Cortex of kidney (tissue), 1 donor: ENCODE measurements at places on chromosomes 2 and 18.

DNA sequence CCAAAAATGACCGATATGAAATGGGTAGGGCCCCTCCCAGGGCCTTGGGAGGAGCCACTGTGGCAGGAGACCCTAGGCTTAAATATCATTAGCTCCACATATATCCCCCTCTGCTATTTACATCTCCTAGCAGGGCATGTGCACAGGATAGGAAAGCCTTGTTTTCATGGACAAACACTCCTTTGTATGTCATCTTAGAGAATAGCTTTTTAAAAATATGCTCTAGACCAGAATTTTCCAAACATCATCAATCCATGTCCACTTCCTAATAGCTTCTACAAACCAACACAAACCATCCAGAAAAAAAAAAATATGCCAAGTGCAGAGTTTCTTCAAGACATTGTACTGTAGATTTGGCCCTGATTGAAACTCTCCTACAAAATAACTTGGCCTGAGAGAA, 10.8 kb downstream of the DAPL1 start:
- DNase-seq: no peak

- DNase-seq: no peak
Measured at GRCh38 chr2:1571477-1572417, 158.5 kb downstream of the TPO start.

DNA sequence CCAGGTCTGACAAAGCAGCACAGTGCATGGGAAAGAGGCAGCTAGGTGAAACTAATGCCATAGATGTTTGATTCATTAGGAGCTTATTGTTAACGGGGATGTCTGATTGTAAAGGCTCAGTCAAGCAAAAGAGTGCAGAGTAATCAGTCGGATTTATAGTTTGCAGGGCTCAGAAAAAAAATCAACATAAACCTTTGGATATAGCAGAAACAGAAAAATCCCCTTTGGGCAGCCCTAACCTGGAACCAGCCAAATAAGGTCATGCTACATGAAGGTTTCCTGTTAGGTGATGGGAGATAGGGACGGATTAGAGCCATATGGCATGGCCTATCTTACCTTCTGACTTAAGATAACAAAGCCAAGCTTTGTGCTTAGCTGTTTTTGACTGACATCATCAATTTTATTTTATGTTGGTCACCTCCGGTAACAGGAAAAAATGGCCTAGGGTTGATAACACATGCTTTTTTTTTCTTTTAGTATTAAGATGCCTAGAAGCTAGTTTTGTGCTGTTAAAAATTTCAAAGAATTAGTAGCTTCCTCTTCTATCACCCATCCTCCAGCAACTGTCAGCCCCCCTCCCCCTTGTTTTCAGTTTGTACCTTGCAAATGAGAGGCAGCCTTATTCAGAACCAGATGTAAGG, 60.7 kb upstream of the ZEB2 start:
- DNase-seq: no peak

DNA sequence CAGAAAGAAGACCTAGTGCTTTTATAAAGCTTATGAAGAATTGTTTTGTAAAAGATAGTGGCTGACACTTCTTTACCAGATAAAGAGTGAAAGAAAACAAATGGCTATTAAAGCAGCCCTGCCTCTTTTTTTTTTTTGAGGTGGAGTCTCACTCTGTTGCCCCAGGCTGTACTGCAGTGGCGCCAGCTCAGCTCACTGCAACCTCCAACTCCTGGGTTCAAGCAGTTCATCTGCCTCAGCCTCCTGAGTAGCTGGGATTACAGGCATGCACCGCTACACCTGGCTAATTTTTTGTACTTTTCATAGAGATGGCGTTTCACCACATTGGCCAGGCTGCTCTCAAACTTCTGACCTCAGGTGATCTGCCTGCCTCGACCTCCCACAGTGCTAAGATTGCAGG, 12.9 kb downstream of the ARPC2 start:
- DNase-seq: no peak

DNA sequence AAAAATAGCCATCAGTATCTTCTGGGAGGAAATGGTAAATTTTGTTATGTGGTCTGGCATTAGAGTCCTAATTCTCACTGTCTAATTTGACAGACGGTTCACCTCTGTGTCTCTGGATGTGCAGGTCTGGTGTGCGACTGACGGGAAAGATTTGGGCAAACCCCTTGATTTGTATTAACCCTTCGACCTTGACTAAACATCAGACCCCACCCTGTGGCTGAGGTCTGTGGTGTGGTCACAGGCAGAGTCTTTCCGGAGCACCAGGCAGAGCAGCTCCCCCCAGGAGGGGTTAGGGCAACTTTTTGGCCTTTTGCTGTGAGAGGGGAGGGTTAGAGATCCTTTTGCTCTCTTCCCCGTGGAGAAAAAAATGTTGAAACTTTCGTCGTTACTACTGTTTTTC, 6.4 kb downstream of the TWIST2 start:
- no peak for DNase-seq

DNA sequence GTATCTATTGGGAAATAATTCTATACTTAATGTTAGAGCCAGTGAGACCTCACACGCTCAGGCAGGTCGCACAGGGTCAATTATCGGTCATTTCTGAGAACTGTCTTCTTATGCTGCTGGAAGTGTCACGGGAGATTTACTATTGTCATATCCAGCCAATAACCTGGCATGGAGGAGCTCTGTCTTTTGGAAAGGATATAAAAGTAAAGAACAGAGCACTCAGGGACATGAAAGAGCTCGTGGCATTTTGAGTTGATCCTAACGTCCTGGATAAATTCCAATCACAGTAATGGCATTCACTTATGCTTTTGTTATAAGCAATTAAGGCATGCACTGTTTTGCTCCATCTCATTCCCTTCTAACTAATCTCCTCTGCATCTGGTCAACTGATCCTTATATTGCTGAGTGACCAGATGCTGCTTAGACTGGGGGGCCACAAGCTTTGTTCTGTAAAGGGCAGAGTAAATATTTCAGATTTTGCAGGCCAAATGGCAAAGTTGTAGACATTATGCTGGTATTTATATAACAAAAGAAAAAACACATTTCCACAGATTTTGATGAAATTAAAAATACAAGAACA, 453.5 kb upstream of the SMIM21 start:
- no peak for DNase-seq

GRCh38 chr2:206274434-206275311, at the start of gene ZDBF2:
TSS of gene ZDBF2 (plus strand) at chr2:206274663. CDS start at chr2:206281850, 7,187 bp downstream.
- DNase-seq: no peak

DNA sequence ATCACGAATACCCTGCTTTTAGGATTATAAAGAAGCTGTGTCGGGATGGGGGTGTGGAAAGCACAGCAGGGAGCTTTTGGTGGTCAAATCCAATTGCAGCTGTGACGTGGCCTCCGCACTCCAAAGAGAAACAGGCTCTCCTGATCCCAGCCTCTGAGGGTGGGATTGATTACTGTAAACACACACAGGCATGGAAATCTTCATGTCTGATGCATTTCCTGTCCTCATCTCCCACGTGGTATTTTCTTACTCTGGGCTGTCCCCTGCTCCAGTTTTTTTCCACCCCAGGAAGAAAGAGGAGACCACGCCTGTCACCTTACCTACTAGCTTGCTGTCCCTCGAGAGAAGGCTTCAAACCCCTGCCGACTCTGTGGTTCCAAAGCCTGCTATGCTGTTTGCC, 22.7 kb downstream of the RNF152 start:
- DNase-seq: no peak

- DNase-seq: no peak
Measured at GRCh38 chr18:77970814-77971213, 721.2 kb downstream of the GALR1 start.

GRCh38 chr18:78309924-78310323, 669.7 kb upstream of the SALL3 start:
- DNase-seq: no peak

DNA sequence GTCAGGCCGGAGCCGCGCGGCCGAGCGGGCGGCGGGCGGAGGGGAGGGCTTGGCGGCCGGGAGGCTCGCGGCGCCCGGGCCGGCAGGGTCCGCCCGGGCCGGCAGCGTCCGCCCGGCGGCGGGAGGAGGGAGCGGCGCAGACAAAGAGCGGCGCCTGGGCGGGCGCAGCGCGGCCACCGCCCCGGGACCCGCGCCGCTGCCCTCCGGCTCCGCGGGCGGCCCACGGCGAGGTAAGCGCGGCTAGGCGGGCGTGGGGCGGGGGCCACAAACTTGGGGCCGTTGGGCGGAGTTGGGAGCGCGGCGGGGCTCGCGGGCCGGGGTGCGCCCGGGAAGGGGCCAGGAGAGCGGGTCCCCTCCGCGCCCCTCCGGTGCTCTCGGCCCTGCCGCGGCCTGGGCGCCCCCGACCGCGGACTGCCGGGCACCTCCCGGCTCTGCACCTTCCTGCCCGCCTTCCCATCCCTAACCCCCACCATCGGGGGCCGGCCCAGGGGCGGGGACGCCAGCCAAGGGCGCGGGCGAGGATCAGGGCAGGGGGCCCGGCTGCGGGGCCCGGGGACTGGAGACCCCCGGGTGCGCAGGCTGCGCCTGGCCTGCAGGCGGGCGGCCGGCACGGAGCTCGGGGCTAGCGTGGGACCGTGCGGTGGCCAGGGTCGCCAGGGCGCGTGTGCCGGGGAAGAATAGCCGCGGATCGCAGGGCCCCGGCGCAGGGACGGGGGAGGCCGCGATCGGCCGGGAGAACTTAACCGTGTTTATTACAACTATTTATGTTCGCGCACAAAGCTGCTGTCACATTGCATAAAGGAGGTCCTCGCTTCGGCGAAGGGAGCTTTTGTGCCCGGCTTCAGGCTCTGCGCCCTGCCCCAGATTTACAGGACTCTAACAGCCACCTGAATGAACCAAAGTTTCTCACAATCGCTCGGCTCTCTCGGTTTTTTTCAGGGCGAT, at the start of gene NCK2:
Gene NCK2, plus strand, starts transcription at position 4 of the 945 bp plus-strand sequence. CDS start 110,152 bp downstream, outside the sequence.
- DNase-seq: no peak

GRCh38 chr2:55721596-55722215, 28.1 kb upstream of the PNPT1 start:
- no peak for DNase-seq

GRCh38 chr18:75945265-75945933, 517.9 kb upstream of the SMIM21 start:
- DNase-seq: no peak

DNA sequence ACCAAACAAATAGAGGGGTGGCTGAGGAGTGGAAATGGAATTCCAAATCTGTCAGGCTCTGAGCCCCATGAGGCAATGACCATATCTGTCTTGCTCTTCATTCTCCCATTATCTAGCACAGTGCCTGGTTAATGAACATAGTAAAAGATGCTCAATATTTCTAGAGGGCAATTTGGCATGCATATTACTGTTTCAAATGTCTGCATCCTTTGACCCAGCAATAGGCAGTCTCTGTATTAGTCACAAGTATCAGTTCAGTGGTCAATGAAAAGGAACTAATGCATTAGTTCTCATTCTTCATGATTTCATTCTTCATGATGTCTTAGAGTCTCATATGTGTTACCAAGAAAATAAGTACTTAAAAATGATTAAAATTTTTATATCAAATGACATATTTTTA, 28.4 kb upstream of the MALL start:
- DNase-seq: no peak

DNA sequence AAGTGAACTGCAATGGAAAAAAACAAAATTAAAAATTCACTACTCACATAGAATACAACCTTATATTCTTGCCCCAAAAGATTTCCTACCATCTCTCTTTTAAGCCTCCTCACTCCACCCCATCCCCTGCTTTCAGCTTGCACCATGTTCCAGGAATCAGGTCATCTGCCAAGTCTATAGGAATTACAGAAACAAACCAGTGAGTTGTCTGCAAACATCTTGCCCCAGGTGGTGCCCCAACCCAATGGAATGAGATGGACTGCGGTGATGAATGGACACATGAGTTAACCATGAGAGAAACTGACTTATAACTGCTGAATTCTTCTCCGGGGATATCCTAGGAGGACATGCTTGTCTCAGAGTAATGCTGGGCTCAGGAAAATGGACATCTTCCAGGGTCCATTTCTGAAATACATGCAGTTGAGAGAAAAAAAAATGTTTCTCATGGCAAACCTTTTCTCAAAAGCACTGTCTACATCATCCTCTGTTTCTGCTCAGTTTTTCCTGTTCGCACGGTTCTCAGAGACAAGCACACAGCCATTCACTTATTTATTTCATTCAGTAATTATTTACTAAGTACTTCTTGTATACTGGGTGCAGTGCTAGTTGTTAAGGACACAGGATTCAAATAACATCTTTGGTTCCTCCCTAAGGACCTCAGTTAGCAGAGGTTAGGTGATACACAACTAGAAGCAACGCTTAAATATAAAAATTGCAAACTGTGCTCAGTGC, 350.0 kb downstream of the RND3 start:
- DNase-seq: no peak

GRCh38 chr18:78514910-78515670, 464.5 kb upstream of the SALL3 start:
- DNase-seq: no peak

DNA sequence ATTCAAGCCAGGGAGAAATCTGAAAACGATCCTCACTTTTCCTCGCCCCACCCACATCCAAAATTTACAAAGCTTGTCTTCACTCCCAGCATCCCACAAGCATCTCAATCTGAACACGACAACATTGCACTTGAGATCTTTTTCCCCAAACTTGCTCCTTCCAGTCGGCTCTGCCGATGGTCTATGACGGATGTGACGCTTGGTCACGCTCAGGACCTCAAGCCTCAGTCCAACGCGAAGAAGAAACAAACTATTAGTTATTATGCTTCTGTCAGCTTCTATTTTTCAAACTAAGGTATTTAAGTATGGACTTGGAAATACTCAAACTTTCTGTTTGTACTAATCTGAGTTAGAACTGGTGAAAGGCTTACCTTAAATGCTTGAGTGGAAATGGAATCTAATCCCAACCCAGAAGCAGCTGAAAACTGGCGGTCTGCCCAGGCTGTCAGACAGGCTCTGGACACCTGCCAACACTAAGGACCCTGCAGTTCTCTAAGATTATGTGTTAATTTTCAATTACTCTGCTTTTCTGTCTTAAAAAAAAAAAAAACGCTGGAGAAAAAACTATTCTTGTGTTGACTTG, 132.1 kb upstream of the DNMT3A start:
- DNase-seq: peak; percentile 14

GRCh38 chr18:9913526-9914333, at the start of gene VAPA:
TSS of gene VAPA (plus strand) at chr18:9914016. CDS start at chr18:9914257, 241 bp downstream.
- peak; percentile 60 for DNase-seq

GRCh38 chr2:191866675-191867506, 20.0 kb upstream of the CAVIN2 start:
- DNase-seq: no peak

- DNase-seq: no peak
Measured at GRCh38 chr2:227163485-227163997, 464 bp downstream of the COL4A4 start.
